ENCODE measurements at places on chromosomes 1 and 21. TPM values are rescaled to one million over a fixed set of nuclear protein-coding genes. Genes with fewer than 3 reads are reported as not detected.
A peak's percentile ranks its signal among the peaks of the same experiment; 100 is the strongest.

GRCh38 chr1:189550498-189550897 is 927.2 kb downstream of the BRINP3 start:
- no peak for DNase-seq

The CD48 gene
- total RNA-seq = not detected

The HSD3B2 gene
- not detected for total RNA-seq

The BLACAT1 gene
- not detected for total RNA-seq

The PDPN gene
- 1.3 TPM for total RNA-seq

DNA sequence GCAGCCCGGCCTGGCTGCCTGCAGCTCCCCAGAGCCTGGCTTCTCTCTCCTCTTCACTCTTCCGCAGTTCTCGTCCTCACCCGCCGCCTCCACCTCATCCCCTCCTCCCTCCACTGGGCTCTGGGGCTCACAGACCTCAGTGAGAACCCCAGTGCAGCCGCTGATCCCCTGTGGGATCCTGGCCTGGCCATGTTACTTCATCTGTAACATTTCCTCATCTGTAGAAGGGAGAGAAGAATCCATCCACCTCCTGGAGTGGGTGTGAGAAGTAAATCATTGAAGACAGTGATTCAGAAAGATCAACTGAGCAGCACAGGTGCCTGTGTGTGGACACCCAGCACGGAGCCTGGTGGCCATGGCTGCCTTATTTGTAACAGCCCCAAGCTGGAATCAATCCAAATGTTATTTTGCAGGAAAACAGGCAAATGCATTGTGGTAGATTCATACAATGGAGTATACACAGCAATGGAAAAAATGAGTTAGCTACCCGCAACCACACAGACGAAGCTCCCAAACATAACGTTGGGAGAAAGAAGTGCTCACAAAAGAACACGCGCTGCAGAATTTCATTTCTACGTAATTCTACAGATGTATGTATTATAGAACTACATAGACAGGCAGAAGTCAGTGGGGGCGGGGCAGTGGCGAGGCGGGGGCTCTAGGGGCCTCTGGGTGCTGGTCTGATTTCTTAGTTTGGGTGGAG is 8.7 kb downstream of the LAPTM5 start:
- peak; percentile 83 for DNase-seq

GRCh38 chr1:240337781-240338180 is 246.1 kb downstream of the FMN2 start:
- DNase-seq = no peak

GRCh38 chr1:175343945-175344344 is 151.4 kb upstream of the KIAA0040 start:
- no peak for DNase-seq

DNA sequence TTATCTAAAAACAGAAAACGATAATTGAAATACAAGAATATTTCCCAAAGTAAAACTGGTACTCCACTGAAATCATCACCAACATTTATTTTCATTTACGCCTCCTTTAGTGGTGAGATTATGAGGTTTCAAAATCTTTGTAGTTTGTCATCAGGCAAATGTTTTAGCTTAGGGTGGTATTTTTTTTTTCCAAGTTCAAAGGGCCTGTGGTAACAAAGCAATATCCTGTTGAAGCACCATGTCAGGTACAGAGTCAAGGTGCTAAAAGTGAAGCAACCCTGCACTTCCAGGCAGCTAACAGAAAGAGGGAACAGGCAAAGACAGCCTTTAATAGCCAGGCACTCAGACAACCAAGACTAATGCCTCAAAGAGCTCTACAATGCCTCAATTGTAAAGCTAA is 89.2 kb downstream of the JAK1 start:
- no peak for DNase-seq

The VWA5B1 gene
- not detected for total RNA-seq

DNA sequence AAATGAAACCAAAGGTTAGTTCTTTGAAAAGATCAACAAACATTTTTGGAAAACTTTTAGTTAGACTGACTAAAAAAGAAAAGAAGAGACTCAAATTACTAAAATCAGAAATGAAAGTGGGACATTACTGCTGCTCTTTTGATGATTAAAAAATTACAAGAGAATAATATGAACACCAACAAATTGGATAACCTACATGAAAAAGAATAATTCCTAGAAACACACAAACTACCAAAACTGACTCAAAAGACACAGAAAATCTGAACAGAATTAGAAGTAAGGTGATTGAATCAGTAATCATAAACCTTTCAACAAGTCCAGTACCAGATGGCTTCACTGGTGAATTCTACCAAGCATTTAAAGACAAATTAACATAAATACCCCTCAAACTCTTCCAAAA is 5.6 kb downstream of the KIFAP3 start:
- DNase-seq = no peak

Data from chondrocyte (in vitro differentiated cells).